ENCODE measurements at places on chromosomes 13 and 19.

DNA sequence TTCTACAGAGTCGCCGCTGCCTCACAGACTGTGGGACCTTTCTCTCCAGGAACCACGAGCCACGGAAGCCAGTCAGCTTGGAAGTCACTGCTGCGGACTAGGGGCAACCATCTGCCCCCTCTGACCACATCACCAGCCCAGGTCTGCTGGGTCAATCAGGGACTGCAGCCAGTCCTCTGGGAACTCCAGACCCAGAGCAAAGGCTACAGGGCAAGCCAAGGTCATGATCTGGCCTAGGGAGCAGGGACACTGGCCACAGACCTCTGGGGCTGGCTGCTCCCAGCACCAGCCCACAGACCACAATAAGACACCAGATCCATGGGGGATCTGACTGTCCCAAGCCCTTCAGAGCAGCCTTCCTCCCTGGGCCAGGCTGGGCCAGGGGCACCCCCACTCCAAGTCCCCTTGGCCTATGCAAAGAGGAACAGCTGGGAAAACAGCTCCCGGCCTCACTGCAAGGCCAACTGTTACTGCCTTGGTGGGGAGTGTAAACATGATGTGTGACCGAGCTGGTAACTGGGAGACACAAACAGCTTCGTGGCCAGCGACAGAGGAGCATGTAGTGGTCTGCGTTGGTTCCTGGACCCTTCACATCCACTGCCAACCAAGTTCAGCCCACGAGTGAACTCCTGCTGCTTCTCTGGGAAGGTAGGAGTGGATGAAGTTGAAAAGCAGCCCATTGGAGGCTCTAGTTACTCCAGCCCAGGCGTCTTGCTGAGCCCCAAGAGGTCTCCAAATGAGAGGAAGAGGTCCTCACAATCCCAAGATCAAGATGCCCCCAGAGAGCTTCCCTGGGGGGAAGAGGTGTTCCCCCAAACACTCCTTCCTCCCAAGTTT is 1.5 kb downstream of the AKT2 start:
- no peak for DNase-seq

- no peak for DNase-seq
Observed at GRCh38 chr13:33472446-33472845, 186.9 kb upstream of the STARD13 start.

- no peak for DNase-seq
Observed at GRCh38 chr19:15616627-15617270, 1.7 kb downstream of the CYP4F8 start.

GRCh38 chr13:43757266-43757665 is 29.5 kb downstream of the ENOX1 start:
- no peak for DNase-seq

DNA sequence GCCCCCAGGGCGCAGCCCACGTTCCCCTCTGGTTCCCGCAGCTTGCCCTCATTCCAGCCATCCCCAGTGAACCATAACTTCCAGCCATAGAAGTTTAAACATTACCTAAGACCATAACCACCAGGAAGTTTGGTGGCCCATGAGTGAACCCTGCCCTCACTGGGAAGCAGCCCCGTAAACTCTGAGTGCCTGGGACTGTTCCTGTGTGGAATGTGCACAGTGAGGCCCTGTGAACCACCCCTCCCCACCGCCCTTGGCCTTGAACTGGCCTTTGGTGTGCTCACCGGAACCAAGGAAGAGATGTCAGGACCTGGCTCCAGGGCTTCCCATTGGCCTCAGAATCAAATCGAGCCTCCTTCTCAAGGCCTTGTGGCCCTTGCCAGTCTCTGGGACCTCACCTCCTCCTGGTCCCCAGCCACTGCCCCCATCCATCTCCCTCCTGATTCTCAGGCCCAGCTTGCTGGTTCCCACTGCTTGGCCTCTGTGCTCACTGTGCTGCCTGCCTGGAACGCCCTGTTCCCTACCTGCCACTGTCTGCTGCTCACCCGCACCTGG is 46.5 kb downstream of the DNM2 start:
- DNase-seq = no peak

All from esophagus squamous epithelium (tissue), 5 donors.